ENCODE measurements at places on chromosomes 11 and 22.
A peak's percentile ranks its signal among the peaks of the same experiment; 100 is the strongest.

DNA sequence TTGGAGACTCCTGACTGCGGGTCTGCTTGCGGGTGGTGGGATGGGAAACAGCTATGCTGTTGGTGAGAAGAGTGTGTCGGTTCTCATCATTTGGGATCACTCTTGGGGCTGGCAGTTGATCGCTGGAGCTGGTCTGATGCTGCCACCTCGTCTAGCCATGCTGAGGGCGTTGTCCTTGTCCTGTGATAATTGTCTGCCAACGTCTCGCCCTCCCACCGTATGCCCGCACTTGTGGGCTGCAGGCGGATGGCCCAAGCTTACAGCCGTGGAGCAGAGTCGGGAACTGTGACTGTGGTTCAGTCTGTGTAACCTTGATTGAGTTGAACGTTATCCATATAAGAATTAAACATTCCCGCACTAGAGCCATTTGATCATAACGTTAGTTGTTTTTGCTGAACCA lies 204.4 kb downstream of the TBC1D22A start:
- DNase-seq = no peak

DNA sequence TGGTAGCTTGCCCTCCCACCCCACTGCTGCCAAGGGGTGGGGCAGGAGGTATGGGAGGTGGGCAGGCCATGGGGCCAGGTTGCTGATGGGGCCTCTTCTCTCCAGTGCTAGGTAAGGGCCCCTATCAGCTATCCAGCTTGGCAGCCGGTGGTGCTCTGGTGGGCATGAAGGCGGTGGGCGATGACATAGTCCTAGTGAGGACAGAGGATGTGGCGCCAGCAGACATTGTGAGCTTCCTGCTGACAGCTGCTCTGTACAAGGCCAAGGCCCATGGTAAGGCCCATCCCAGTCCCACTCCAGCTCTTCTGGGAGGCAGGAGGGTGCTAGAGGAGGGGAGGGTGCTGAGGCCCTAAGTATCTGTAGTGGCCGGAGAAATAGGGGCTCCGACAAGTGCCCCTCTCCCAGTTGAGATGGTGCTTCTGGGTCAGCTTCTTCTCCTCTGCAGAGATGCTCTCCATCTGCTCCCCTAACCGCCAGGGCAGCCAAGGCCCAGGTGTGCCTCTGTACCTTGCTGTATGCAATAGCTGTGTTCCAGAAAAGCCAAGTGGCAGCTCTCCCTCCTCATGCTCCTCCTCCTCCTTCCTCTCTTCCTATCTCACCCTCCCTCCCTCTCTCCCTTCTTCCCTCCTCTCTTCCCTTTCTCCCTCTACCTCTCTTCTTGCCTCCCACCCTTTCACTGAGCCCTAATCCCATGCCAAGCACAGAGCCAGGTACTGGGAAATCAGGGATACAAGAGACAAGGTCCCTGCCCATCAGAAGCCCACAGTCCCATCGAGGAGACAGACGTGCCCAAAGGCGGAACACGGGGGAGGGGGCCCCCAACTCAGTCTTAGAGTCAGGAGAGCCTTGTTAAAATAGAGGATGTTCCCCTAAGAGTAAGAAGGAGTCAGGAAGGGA lies 55.3 kb downstream of the OTOG start:
- DNase-seq = no peak

DNA sequence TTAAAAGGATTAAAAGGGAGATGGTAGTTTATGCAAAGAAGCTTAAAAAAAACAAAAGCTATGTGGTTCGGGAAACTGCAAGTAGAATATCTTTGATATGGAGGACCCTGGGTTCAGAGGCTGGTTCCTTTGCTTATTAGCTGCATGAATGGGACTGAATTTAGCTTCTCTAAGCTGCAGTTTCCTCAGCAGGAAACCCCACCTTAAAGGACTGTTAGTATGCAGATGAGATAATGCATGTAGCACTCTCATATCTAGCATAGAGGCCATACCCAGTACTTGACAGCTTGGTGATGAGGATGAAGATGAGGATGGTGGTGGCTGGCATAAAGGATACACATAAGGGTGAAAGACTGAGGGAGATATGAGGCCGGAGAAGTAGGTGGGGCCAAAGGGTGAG lies 134.6 kb downstream of the RRAS2 start:
- no peak for DNase-seq

DNA sequence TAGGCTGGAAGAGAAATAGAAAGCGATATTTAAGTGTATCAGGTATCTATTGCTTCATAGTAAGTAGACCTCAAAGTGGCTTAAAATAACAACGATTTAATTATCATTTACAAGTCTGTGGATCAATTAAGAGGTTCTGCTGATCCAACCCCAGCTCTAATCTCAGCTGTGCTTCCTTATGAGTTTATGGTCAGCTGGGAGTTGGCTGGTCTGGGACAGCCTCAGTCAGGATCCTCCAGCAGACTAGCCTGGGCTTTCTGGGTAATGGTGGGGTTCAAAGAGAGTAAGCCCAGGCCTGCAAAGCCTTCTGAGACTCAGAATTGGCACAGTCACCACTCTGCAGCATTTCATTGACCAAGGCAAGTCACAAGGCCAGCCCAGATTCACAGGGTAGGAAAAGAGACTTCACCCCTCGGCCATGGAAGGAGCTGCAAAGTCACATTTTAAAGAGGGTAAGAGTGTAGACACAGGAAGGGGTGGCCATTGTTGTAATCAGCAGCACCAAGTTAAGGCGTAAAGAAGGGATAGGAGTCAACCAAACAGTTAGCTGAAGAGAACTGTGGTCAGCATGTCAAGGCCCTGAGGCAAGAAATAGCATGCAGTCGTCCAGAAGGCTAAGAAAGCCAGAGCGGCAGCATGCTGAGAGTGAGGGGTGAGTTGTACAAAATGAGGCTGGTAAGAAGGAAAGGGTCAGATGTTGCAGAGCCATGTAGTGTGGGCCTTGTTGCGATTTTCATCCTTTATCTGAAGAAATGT lies 168.2 kb downstream of the ETS1 start:
- DNase-seq = no peak

GRCh38 chr11:65423516-65424204 lies 1.1 kb downstream of the NEAT1 start:
- peak; percentile 55 for DNase-seq

- DNase-seq = no peak
Observed at GRCh38 chr11:133697161-133697560, 148.2 kb downstream of the SPATA19 start.

All from suppressor macrophage treated with lipopolysaccharide for 1 hour (primary cell).